ENCODE measurements at places on chromosomes 13 and 19.

- DNase-seq, result no peak
Measured at GRCh38 chr19:38597075-38597474, 20.7 kb downstream of the MAP4K1 start.

DNA sequence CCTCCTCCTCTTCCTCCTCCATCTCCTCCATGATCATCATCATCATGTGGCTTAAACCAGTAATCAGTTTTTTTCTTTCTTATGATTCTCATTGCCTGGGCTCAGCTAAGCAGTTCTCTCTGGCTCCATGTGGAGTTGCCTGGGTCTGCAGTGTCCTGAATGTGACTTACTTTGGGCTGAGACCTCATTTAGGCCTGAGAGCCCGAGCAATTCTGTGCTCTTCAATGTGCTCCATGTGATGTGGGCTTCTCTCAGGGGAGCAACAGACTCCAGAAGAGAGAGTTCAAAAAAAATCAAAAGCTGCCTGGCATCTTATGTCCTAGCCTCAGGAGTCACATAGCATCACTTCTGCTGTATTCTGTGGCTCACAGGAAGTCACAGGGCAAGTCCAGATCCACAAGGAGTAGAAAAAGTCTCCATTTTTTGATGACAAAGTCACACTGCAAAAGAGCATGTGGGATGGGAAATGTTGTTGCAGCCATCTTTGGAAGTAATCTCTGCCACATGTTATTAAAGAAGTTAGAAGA lies 128.7 kb downstream of the MAB21L1 start:
- no peak for DNase-seq

DNA sequence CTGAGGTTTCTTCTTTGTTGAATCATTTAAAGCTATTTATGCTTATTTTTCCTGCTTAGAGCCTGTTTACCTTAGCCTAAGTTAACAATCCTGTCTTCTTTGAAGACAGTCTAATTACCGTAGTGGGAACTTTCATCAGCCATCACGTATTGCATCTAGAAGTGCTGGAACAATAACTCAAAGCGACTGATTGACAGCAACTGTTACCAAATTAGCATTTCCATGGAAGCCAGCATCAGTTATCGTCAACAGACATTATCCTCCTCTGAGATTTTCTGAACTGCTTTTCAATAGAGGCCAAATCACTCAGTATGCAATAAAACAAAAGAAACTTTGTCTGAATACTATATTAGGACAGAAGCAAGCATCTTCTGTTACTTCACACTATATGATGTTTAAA lies 433.3 kb upstream of the SLITRK1 start:
- no peak for DNase-seq

DNA sequence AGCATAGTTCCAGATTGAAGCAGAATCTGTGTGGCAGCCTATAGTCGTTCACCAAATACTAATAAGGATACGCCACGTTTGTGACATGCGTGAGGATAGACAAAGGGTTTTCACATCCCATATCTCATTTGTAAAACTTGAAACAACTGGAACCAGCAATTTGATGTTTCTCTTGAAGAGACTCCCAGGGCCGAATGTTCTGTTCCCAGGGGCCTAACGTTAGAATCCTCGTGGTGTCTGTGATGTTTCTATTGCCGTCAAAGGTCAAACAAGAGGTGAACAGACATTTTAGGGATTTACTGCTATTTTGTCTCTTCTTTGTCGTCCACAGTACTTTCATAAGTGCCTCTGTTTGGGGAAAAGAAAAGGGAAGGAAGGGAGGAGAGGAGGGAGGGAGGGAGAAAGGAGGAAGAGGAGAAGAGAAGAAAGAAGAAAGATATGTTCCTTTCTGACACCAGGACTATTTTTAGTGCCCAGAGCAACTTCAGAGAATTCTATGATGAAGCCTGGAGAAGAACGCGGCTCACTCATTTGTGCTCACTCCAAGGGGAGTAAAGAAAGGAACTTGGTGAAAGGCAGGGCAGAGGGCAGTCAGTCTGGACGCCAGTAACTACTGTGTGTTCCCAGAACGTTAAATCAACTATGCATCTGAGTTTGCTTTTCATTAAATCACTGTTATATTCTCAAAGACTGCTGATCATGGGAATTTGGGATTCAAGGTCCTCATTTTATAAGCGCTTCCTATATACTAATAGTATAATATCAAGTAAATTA lies 154.5 kb downstream of the DCT start:
- no peak for DNase-seq
